ENCODE measurements at places on chromosomes 16 and 17.

GRCh38 chr16:86355951-86356350, 154.4 kb upstream of the FOXF1 start:
- DNase-seq = no peak

DNA sequence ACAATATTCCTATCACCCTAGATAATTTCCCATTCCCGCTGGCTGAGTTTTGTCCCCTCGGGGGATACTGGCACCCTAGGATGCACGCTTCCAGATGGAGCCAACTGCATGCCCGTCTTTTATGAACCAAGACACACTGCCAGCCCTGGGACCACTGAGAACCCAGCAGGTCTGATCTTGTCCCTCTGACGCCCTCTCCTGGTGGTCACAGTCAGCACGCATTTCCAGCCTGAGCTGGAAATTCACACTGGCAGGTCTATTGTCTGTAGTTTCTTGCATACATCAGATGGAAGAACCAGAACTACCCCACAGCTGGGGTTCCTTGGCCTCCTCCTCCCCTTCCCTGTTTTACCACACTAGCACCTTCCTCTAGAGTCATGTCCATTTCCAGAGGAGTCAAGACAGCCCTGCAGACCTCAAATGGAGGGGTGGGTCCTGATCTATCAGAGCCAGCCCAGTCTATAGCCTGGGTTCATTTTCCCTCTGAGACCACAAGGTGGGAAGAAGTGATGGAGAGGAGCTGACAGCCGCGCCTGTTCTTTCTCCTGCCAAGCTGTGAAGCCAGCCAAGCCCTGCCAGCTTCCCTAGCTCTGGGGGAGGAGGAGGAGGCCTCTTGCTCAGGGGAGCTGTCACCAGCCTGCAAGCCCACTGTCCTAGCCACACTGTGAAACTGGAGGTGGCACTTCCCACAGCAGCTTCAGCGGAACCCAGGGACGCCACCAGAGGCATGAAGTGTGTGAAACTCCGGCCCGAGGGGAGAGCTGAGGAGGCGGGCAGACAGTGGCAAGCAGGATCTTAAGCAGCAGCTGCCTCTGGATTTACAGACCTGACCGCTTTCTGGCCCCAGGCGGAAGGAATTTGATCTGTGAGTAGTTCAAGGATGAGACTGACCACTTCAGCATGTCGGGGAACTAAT, 29.3 kb downstream of the MXRA7 start:
- DNase-seq = peak; percentile 30

- DNase-seq = no peak
These were observed 121.0 kb downstream of the PARN start for GRCh38 chr16:14509055-14509454.

DNA sequence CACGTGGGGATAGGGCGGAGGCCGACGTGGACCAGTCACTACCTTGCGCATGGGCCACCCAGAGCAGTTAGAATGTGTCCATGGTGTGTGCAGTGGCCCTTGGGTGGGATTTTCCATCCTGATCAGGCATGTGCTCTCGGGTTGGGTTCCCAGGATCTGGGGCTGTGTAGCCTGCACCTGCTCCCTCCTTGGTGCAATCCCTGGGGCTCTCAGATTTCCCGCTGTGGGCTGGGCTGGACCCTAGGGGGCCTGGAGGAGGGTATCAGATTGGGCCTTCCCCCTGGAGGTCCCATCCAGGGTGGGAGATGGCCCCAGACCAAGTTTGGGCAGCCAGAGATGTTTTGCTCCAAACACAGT, 1.3 kb downstream of the SMTNL2 start:
- no peak for DNase-seq

- DNase-seq = no peak
These were observed 416.3 kb upstream of the CDH5 start for GRCh38 chr16:65950211-65950610.

DNA sequence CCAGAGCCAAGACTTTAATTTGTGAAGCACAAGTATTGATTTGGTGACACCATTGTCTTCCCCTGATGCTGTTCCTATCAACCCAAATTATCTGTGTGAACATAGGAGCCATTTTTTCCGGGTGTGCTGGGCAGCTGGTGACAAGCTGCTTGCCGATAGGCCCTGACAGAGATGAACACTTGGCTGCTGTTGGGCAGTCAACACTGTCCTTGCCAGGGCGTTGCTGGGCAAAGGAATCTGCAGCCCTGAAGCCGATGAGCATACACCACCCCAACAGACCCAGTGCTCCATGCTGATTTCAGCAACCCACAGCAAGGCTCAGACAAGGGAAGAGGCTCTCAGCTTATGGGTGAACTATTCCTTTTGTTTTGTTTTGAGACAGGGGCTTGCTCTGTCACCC, 105.4 kb downstream of the YPEL2 start:
- no peak for DNase-seq

DNA sequence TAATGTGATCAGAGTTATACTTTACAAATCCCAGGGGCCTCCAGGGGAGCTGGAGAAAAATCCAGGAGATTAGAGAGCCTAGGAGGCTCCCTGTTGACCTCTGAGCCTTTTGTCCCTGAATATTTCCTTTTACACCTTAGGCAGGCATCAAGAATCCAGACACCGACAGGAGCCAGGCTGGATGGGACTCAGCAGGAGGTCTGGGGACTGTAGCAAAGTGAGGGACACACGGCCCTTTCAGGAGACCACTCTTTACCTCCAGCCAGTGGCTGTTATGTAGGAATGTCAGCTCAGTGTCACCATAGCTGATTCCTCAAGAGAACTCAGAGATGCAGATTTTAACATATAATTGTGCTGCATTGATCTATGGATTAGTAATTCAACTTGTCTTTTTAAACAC, 198.4 kb downstream of the SHISA9 start:
- DNase-seq = no peak

DNA sequence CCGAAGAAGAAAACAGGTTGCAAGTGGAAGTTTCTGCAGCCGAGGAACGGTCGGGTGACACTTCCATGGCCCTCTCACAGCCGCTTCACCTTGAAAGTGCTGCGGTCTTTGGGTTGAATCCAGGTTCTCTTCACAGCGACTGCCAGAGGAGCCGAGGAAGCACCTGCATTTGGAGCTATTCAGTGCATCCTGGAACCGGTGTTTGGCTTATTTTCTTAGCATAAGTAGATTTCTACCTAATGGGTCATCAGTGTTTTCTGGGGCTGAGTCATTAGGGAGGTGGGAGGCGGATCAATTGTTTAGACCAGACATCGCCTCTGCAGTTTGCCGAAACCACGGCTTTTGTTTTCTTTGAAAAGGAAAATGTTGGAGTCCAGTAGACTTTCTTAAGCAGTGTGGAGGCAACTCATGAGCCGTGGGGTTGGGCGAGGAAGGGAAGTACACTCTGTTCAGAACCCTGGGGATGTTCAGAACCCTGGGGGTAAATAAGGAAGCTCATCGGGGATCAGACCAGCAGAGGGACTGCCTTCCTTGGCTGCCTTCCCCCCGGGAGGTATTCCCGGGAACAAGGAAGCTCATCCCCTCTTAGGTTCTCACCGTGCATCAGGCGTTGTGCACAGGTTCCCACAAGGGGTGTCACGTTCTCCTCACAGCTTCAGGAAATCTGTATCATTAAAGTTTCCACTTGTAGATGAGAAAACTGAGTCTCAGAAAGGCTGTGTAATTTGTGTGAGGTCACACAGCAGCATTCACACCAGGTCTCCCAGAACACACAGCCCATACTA, 361.5 kb downstream of the SNX29 start:
- no peak for DNase-seq

DNA sequence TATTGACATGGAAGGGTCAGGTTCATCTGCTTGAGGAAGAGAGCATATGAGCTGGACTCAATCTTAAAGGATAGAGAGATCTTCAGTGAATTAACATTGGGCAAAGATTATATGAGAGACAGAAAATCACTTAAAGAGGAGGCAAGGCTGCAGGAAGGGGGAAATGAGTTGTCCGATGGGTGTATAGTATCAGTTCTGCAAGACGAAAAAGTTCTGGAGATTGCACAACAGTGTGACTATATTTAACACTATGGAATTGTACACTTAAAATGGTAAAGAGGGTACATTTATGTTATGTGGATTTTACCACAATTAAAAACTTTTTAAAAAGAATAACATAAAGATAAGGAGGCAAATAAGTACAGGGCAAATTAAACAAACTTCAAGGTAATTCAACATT, 80.7 kb downstream of the HELZ start:
- no peak for DNase-seq

All from activated CD4-positive, alpha-beta T cell treated with anti-CD3 and anti-CD28 coated beads, Interleukin-2, amount 50 U/mL, for 24 hours (primary cell).